ENCODE measurements at places on chromosomes 13 and 19.
A peak's percentile ranks its signal among the peaks of the same experiment; 100 is the strongest.

DNA sequence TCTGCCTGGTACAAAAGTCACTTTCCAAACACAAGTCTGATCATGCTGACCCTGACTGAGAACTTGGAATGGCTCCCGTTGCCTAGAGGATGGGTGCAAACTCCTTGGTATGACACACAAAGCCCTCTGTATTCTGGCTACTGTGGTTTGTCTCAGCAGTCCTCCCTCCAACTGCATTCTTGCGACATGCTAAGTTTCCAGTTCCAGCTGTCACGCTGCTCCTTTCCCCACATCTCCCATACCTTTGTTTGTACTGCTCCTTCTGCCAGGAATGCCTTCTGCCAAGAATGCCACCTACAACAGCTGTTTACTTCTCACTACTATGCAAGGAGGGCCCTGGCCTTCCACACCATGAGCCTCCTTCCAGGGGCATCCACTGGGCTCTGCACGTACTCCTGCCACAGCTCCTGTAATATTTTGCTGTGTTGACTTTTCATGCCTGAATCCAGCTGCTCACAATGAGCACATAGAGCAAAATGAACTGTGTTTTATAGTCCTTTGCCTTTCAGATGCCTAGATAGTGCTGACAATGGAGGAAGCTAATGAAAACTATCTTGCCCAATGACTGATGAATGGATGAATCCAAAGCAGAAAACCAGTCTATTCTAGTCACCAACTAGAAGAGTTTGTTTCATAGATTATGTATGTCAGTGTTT, 543.7 kb downstream of the EFNB2 start:
- no peak for DNase-seq

DNA sequence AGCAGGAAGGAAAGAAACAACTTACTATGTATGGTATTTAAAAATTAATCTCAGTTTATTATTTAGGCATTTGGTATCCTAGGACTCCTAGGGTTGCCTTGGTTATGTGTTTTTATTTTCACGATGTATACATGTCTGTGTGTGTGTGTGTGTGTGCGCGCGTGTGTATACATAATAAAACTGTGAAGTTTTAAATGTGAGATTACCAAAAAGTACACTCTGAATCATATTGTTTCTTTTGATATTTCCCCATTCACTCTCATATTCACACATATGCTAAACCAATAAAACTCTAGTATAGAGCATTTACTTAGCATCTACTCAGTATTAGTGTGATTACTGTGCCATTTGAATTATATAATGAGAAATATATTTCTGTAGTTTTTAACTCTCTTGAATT, 30.8 kb upstream of the NDFIP2 start:
- no peak for DNase-seq

DNA sequence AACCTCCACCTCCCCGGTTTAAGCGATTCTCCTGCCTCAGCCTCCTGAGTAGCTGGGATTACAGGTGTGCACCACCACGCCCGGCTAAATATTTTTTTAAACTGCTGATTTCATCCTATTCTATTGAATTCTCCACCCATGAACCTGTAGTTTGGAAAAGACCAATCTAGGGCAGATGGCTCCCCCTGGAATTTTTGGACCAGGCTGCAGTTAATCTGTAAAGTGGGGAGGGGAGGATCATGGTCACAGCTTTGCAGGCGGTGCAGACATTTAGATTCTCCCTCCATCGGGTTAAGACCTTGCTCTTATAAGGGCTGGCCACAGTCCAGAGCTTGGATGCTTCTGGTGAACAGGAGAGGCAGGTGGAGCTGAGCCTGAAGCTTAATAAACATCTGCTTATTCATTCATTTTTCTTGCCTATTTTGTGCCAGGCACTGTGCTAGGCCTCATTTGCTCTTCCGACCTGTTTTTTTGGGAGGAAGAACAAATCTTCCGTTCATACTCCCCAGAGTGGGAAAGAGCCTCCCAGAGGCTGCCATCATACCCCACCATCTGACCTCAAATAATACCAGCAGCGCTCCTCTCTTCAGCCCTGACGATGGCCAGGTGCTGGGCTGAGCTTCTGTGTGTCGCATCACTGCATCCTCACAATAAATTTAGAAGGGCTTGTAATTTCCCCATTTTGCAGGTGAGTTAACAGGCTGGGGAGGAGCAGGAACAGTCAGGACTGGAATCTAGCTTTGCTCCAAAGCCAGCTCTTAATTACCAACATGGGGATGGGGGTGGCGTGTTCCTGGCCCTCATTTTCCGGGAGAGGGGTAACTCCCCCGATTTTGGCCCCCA, 902 bp upstream of the CCDC106 start:
- no peak for DNase-seq

- DNase-seq: no peak
Measured at GRCh38 chr19:51123381-51123800, 1.3 kb upstream of the SIGLEC9 start.

- DNase-seq: peak; percentile 83
Measured at GRCh38 chr19:47436712-47437401, 17.5 kb upstream of the MEIS3 start.

GRCh38 chr13:113617961-113618360, 33.4 kb downstream of the TFDP1 start:
- DNase-seq: no peak

- DNase-seq: peak; percentile 20
Measured at GRCh38 chr13:26971990-26972887, 199.4 kb downstream of the USP12 start.

- no peak for DNase-seq
Measured at GRCh38 chr13:47148543-47148942, 251.7 kb upstream of the HTR2A start.

DNA sequence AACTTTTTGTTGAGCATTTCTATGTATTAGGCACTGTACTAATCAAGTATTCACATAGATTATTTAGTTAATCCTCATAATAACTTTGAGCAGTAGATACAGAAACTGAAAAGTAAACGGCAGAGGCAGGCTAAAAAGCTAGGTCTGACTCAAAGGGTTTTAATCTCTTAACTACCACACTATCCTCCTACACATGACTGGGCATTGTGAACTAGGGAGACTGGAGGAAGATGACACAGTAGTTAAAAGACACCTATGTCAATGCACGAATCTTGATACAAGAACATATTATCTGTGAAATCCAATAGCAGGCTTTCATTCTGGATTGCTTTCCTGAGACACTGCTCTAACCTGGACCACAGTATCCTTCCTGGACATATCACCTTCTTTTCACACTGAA, 36.3 kb downstream of the MICU2 start:
- no peak for DNase-seq

DNA sequence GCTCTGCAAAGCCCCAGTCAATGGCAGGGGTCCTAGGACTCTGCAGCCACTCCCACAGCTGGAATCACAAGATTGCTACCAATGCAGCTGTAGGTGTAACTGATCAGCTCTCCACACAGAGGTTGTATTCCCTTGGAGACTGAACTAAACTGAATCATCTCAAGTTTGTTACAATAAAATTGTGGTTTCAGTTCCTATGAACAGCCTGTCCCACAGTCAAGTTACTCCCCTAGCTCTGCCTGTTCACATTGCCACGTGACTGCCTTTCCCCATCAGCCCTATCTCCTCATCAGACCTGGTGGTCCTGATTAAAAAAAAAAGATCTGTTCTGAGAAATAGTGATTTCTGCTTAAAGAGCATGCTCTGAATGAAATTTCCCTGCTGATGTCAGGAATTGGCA, 287.9 kb upstream of the NBEA start:
- no peak for DNase-seq

GRCh38 chr19:54366811-54367210, 2.1 kb upstream of the LAIR1 start:
- DNase-seq: no peak

GRCh38 chr13:113531041-113531873, 40.7 kb upstream of the DCUN1D2 start:
- no peak for DNase-seq

- peak; percentile 78 for DNase-seq
Measured at GRCh38 chr19:45558399-45558878, 26.2 kb downstream of the OPA3 start.

DNA sequence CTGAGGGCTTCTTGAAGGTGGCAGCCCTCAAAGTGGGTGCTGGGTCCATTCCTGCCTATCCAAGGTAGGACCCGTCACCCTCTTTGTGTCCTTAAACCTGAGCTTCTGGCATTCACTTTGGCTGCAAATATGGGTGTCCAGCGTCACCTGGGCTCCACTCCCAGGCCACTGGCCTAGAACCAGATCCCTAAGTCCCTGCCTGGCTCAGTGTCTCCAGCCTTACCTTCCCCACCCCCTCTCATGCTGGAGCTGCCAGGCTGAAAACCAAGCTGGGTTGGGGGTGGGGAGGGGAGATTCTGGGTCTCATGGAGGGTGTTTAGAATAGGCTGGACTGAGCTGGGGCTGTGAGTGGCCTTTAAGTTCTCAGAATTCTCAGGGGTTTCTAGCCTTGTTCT, 12.4 kb downstream of the PDE4A start:
- DNase-seq: no peak

GRCh38 chr19:14840206-14840605, 5.2 kb upstream of the OR7A5 start:
- DNase-seq: no peak

GRCh38 chr13:73835138-73835721, 299.0 kb downstream of the KLF12 start:
- DNase-seq: peak; percentile 70

- DNase-seq: no peak
Measured at GRCh38 chr19:40210889-40211288, 7.3 kb downstream of the TTC9B start.

GRCh38 chr19:35346193-35347052, 1.3 kb upstream of the FFAR1 start:
- DNase-seq: no peak

DNA sequence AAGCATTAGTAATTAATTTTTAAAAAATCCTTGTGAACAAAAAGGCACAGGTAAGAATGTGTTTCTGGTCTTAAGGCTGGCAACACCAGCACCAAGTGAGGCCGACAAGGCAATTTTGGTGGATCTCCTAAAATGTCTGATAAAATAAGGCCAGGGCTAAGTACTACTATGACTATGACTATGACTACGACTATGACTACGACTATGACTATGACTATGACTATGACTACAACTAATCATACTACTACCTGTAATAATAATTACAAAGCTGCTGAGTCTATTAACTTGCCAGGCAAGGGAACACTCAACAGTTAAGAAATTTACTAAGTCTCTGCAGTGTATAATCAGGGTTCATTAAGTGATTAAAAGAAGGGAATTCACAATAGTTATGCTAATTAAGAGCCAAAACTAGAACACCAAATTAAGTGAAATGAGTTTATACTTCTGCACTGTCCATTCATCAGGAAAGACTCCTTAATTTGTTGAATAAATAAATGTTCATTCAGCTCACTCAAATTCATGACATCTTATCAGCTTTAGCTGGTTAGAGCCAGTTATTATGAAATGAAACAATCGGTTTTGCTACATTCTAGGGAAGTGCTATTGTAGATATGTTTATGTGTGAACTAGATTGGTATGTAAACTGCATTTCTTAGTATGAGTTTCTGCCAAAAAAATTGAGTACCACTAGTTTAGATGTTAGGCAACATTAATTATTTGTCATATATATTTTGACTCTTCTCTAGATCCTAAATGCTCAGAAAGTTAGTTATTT, 1626.2 kb upstream of the PCDH20 start:
- no peak for DNase-seq

DNA sequence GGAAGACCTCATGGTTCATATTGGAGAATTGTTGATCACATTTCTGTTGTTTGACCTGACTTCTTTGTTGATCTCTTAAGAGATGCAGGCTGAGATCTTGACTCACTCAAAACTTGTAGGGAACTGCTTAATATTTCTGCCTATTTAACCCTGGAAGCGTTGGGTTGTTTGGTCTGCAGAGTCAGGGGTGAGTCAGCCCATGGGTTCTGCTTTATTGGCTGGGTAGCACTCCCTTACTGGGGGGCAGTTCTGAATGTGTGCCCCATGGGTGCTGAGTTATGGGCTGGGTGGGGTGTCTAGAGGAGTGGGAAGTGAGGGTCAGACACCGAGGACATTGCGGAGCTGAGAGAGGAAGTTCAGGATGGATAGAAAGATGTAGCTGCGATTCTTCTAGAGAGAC, 87.9 kb downstream of the LRCH1 start:
- DNase-seq: peak; percentile 42

GRCh38 chr13:33554919-33555791, 262.8 kb upstream of the RFC3 start:
- peak; percentile 7 for DNase-seq

DNA sequence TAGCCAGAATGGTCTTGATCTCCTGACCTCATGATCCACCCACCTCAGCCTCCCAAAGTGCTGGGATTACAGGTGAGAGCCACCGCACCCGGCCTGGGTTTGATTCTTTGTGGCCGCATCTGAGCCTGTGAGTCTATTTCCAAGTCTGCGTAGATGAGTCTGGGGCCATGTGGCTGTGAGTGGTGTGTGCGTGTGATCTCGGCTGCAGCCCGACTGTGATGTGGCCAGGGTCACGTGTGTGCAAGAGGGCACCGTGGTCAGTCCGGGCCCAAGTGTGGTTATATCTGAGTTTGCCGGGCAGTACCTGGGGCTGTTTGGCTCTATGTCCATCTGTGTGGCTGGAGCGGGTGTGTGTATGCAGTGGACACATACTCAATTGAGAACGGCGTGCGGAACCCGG, 5.4 kb downstream of the MEIS3 start:
- no peak for DNase-seq

- no peak for DNase-seq
Measured at GRCh38 chr13:114099918-114100445, 32.4 kb downstream of the RASA3 start.

DNA sequence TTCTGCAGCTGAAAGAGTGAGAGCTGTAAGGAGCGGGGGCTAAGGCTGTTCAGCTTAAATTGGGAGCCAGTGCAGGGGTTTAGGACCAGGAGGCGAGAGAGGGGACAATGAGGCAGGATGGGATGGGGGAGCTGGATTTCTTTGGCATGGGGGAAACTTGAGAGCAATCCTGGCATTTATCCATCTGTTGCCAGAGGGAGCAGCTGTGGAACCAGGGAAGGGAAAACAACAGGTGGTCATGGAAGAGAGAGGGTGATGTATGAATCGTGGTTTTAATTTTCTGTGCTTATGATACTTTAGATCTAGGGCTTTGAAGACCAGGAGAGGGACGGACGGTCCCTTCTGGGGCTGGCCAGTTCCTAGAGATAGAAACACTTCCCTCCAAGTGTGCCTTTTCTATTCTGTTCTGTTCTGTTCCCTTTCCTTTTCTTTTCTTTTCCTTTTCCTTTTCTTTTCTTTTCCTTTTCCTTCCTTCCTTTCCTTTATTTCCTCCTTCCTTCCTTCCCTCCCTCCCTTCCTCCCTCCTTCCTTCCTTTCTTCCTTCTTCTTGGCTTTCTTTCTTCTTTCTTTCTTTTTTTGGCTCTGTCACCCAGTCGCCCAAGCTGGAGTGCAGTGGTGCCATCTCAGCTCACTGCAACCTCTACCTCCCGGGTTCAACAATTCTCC, 16.0 kb upstream of the CCL25 start:
- DNase-seq: no peak

Data from dermis blood vessel endothelial cell (primary cell).